Fibroblast of lung (primary cell): ENCODE measurements at places on chromosomes 5 and 9. TPM values are rescaled to one million over a fixed set of nuclear protein-coding genes. Genes with fewer than 3 reads are reported as not detected.
A peak's percentile ranks its signal among the peaks of the same experiment; 100 is the strongest.

GRCh38 chr9:111178331-111179055 lies 140.2 kb upstream of the LPAR1 start:
- DNase-seq: peak; percentile 94

DNA sequence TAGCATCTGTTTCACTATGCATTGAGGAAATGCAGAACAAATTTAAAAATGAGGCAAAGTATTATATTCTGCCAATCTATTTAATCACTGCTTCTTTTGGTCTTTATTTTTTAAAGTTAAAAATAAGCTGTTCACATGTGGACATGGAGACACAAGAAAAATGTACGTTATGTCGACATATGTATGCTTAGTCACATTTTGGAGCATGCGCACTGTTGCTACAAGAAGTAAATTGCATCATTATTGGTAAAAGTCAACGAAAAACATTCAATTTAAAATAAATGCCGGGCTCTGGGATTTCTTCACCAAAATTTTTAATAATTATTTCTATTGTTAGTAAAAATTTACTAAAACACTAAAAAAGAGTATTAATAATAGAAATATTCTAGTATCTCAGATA lies 876.3 kb upstream of the CTNND2 start:
- DNase-seq: no peak

- peak; percentile 40 for DNase-seq
Measured at GRCh38 chr5:24226479-24226878, 418.3 kb downstream of the CDH10 start.

- DNase-seq: peak; percentile 58
Measured at GRCh38 chr5:67941614-67942401, 273.7 kb upstream of the PIK3R1 start.

Gene ZFP2
- 1.5 and 2.8 TPM in 2 replicates for total RNA-seq

- no peak for DNase-seq
Measured at GRCh38 chr5:136924490-136924889, 559.1 kb upstream of the TRPC7 start.

DNA sequence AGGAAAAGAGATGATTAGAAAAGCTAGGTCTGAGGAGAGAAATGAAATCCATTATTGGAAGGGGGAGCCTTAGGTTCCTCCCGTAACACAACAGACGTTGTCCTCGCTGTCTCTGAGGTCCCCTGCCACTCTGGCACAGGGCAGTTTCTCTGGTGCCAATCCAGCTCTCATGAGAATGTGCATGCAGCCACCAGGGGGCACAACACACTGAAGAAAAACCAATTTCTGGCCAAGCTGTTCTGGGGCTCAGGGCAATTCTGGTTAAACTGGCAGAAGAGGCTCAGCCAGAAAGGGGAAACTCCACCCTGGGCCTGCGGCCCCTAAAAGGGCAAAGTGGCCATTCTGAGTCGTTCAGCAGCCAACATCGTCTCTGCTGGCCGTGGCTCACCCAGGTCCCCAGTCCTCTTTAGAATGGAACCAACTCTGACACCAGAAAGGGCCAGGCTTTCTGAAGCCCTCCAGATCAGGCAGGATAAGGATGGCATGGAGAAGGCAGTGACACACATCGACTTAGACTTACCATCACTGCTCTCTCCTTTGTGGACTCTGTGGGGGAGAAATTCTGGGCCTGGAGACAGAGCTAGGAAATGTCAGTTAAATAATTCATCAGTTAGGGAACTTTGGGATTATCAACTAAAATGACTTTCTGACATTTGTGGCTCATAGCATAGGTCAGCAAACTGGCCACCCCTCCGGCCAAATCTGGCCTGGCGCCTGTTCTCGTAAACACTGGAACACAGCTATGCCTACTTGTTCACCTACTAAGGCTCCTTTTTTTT lies 58.5 kb upstream of the GOLPH3 start:
- peak; percentile 76 for DNase-seq

Gene C9orf153
- 0.17 and 0.51 TPM in 2 replicates for total RNA-seq

- no peak for DNase-seq
Measured at GRCh38 chr5:171386006-171386671, 1.5 kb upstream of the NPM1 start.

DNA sequence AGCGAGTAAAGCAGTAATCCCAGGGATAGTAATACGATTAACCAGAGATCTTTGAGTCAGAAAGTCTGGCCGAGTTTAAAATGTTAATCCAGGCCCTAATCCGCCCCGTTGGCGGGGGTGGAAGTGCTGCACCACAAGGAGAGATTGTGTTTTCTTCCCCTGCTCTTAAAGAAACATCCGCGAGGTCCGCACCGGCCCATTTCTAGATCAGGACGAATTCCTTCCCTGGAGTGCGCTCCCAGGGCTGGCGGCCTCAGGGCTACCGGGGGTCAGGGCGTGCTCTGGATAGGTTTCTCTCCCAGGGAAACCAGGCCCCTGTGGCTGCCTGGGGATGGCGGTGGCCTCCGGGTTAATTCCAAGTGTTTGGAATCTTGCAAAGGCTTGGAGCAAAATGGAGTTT lies 9.3 kb upstream of the NEUROG1 start:
- DNase-seq: no peak

- no peak for DNase-seq
Measured at GRCh38 chr5:137412136-137412535, 87.0 kb downstream of the SPOCK1 start.

Gene SLC36A2
- total RNA-seq: not detected in 2 replicates

- no peak for DNase-seq
Measured at GRCh38 chr5:133865113-133865512, 103.3 kb downstream of the C5orf15 start.
